NCI-H345 (cell line): ENCODE measurements at places on chromosomes 7 and 10.
A peak's percentile ranks its signal among the peaks of the same experiment; 100 is the strongest.

GRCh38 chr7:95933618-95934017 is 161.3 kb downstream of the DYNC1I1 start:
- peak; percentile 87 for DNase-seq

DNA sequence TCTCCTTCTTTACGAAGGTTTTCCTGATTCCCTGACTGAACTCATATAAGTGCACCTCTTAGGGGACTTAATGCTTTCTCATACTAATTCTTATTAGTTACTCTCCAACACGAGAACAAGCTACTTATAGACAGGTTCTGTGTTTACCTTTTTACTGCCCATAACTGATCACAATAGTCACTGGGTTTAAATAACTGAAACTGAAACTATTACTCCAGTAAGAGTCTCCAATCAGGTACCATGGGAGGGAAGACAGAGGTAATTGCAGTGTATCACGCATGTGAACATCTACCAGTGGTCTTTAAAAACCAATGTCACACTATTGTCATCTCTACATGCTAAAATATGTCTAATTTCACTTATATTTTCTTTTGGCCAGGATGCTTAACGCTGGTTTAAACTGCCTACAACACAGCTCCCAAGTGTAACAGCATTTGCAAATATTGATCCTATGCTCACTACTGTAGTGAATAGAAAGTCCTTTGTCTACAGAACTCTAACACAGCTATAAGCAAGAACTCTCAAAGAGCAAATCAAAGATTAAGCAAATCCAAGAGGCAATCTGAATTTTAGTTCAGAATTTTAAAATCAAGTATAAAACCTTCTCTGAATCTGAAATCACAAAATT is 3.6 kb downstream of the GDI2 start:
- DNase-seq, result no peak

DNA sequence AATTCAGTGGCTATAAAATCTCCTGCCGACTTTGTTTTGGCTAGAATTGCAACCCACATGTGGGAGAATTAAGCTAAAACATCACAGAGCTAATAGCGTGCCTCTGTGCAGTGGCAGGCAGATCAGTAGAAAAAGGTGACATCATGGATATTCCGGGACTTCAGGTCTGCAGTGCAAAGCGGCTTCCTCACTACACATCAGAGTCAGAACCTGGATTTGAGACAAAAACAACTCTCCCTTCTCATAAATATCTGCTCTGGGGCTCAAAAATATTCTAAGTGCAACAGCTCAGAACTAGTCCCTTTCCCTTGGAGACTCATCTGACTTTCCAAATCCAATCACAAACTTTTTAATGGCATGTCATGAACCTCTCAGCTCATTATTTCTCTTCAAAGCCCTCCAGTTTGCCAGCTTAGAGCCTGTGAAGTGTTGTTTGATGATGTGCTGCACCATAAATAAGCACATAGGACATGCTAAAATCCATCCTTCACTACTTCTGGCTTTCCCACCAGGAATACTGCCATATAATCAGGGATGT is 337.1 kb downstream of the RNLS start:
- DNase-seq, result no peak

DNA sequence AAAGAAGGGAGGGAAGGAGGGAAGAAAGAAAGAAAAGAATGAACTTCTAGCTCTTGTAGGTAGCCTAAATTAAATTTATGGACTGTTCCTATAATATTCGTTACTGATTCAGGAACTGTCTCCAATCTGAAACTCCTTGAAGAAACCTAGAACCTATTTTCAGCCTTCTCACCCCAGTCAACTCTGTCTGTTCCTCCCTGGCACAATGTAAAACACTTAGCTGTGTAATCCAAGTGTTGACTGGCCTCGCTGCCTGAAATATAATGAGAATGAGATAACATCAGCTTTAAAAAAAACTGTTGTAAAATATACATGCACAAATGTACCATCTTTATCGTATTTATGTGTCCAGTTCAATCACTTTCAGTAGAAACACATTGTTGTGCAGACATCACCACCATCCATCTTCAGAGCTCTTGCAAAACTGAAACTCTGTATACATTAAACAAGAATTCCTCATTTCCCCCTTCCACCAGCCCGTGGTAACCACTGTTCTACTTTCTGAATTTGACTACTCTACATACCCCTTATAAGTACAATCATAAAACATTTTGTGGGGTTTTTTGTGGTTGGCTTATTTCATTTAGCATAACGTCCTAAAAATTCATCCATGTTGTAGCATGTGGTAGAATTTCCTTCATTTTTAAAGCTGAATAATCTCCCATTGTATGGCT is 6.3 kb upstream of the C7orf33 start:
- no peak for DNase-seq
